Central memory CD8-positive, alpha-beta T cell (primary cell): ENCODE measurements at places on chromosomes 5 and 9.

DNA sequence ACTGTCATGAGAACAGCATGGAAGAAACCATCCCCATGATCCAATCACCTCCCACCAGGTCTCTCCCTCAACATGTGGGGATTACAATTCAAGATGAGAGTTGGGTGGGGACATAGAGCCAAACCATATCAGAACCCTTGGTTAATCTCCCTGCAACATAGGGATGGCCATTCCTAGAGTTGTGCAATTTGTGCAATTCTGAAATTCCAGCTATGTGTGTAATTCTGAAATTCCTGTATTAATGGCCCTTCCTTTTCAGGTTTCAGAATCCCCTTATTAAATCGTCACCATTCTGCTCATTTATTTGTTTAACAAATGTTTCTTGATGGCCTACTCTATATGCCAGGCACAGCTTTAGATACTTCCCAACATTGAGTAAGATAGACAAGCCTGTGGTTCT, 282.6 kb downstream of the SMARCA2 start:
- no peak for DNase-seq

- DNase-seq: no peak
Observed at GRCh38 chr5:140205216-140205615, 30.2 kb downstream of the CYSTM1 start.

DNA sequence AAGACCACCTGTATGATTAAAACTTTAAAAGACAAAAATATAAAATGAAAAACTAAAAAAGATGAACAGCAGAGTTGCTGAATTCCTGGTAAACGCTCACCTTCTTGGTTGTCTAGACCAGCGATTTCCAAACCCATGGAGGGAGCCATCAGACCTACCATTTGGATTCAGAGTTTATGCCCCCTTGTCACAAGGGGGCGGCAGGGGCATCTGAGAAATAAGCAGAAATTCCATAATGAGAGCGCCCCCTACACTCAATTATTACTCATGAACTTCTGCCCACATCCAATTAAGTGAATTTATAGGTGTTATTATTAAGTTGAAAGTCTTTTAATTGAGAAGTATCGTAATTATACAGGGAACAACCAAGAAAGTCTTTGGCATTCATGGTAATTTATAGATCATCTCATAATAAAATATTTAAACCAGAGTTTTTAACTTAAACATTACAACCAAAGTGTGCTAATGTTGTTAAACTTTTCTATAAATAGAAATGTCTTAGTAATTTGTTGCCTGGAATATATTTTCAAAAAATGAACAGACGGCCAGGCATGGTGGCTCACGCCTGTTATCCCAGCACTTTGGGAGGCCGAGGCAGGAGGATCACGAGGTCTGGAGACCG, 35.2 kb upstream of the SPATA31C2 start:
- no peak for DNase-seq

DNA sequence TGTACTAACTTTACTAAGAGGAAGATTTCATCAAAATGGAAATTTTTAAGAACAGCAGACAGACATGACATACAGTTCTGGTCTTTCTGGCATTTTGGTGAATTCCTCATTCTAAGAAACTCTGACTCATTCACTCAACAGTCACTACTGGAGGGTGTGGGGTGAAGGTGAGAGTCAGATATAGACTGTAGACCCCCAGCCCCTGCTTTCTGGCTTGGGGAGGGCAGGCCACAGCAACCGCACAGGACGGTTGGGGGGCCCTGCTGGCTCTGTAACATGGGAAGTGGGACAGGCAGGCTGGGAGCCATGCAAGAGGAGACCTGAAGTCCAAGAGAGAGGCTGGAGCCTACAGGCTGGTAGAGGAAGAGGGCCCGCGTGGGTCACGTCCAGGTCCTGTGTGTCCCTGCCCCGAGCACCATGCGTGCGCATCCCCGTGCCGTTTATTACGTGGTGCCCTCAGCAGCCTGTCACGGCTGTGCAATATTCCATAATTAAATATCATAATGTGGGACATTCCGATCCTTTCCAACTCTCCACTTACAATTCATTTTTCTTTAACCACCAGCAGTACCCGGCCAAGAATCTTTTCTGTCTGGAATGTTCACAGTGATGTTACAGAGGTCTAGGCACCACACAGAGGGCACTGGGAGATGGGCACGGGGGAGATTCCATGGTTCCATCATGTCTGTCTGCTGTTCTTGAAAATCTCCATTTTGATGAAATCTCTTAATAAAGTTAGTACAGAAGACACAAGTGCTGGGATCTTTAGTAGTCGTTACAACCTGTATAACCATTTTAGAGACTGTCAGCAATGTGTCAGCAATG, 75.5 kb downstream of the SEMA4D start:
- DNase-seq: no peak

- DNase-seq: no peak
Observed at GRCh38 chr5:52685566-52685965, 102.2 kb upstream of the ITGA1 start.

DNA sequence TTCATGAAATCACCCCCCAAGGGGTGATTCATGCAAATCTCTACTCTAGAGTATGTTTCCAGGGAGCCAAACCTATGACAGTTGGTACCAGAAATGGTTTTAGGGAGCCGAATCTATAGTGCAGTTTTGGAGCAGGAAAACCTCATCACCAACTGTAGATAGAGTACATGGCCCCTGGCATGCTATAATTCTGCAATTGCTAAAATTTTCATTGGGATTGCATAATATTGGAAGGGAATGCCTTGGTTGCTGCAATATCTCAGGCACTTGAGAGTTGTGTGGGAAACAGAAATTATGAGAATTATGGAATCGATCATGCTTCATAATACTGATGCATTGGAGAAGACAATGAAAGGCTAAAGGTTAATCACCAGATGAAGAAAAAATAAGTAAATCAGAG, 148.2 kb upstream of the PLPPR1 start:
- DNase-seq: no peak

DNA sequence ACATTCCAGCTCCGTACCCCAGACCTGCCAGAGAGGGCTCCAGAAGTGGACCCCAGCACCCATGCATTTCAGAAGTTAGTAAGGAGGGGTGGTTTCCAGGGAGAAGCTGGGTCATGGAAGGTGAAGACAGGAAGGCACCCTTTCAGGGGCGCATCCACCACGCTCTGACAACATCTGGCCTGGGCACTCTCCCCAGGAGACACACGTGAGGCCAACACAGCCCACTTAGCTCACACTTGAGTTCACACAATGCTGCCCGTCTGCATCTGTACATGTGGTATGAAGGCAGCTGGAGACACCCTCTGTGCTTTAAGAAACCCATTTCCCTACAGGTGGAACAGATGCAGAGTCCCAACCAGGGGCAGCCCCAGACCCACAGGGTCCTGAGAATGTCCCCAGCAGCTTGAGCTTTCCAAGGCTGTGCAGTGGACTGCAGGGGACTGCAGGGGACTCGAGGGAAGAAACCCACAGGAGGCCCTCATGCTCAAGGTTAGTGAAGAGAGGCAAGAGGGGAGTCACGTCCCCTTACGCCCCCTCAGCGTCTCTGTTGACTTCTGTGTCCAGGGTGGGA, 326.8 kb upstream of the IRX1 start:
- no peak for DNase-seq

GRCh38 chr9:127963041-127963358, 17.8 kb downstream of the EEIG1 start:
- no peak for DNase-seq

DNA sequence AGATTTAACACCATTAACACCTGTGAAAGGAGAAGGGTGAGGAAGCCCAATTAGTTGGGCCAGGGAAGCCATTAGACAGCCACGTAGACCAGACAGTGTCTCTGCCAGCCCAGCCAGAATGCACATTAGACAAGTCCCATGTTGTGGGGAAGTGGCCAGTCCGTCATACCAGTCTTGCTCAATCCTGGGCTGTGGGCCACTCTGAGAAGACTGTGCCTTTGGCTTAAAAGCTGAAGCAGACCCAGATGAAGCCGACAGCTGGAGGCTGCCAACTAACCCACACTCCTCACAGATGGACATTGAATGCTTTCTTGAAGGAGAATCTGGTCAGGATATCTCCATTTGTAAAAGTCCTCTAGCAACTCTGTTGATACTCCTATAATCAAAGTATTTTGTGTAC, 128.5 kb downstream of the CHSY3 start:
- no peak for DNase-seq

GRCh38 chr5:163410505-163410904, 26.9 kb upstream of the CCNG1 start:
- DNase-seq: no peak

DNA sequence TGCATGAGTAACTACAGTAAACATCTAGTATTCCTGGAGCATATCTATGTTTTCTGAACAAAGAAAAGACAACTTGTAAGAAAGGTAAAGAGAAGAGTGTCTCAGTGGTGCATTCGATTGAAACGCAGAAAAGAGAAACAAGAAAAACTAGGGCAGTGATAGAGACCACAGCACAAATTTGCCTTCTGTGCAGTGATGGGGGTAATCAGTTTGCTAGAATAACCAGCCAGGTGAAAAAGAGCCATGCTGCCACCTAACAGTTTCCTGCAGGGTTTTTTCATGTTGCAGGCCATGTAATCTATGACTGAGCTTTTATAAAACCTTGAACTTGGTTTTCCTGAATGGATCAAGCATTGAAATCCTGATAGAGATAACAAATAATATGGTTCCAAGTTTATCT, 198.4 kb upstream of the MEF2C start:
- no peak for DNase-seq
